ENCODE measurements at places on chromosomes 11 and 22.
A peak's percentile ranks its signal among the peaks of the same experiment; 100 is the strongest.

DNA sequence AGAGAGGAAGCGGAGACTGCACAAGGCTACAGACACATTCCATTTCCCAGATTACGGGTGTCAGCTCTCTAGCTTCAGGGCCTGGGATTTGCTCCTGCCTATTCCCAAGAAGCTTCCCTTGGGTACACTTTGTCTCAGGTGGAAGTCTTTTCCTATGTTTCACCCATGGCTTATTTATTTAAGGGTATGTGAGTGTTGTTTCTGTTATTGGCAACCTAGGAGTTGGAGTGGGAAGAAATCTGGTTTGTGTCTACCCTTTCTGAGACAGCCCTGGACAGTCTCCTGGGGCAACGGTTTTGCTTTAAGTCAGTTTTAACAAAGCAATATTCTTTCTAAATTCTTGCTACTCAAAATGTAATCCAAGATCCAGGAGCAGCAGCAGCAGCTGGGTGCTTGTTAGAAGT lies 127.0 kb downstream of the MICAL2 start:
- 0 out of 2 replicates have a peak, but pooled peaks cover 6% of the 10 kb centered on the region for H3K36me3 ChIP-seq
- peaks cover 56% of the 10 kb centered on the region for H3K4me1 ChIP-seq
- DNase-seq, result no peak
- no peaks in the 10 kb centered on the region for H3K27me3 ChIP-seq

DNA sequence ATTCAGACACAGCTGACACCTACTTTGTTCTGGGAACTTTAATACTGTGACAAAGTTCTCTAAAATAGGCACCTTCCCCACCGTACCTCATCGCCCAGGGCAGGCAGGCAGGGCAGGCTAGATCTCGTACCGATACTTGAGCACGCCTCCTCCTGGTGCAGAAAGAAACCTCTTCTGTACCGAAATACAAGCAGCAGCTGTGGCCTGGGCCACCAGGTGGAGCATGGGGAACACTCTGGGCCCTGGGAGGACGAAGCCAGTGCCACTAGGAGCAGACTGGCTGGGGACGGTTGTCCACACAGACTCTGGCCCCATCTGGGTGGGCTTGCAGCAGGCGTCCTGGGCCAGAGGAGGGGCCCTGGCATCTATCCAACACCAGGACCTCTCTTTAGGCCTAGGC lies 12.8 kb downstream of the PMM1 start:
- H3K27ac ChIP-seq, result no peak overlapping the region
- H3K27me3 ChIP-seq, result no peaks in the 10 kb centered on the region
- no peaks in the 10 kb centered on the region for H3K4me1 ChIP-seq

DNA sequence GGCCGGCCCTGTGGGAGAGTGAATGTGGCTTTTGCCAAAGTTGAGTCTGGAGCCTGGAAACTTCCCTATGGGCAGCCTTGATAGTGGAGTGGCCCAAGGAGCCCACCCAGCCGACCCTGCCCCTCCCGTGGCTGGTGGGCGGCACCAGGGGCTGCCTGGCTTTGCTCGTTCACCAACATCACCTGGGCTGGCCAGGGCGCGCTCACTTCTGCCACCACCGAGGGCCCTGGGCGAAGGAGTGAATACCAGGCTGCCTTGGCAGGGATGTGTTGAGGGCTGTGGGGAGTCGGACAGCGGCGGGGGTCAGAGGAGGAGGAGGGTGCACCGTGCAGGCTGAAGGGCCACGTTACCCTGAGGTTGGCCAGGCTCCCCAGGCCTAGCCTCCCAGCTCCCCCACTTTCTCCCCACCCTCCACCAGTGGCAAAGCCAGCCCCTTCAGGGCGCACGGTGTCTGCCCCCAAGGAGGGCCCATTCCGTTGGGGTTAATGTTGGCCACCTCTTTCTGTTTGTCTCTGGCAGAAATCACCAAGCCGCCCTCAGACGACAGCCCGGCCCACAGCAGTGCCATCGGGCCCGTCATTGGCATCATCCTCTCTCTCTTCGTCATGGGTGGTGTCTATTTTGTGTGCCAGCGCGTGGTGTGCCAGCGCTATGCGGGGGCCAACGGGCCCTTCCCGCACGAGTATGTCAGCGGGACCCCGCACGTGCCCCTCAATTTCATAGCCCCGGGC lies 22.5 kb upstream of the PPP6R3 start:
- H3K4me3 ChIP-seq, result no peak overlapping the region
- no peaks in the 10 kb centered on the region for H3K27me3 ChIP-seq
- H3K4me1 ChIP-seq, result no peaks in the 10 kb centered on the region

GRCh38 chr11:17561526-17561925 lies 14.5 kb downstream of the OTOG start:
- H3K36me3 ChIP-seq, result no peaks in the 10 kb centered on the region
- peaks cover 56% of the 10 kb centered on the region for H3K4me1 ChIP-seq
- peak; percentile 34 for DNase-seq

DNA sequence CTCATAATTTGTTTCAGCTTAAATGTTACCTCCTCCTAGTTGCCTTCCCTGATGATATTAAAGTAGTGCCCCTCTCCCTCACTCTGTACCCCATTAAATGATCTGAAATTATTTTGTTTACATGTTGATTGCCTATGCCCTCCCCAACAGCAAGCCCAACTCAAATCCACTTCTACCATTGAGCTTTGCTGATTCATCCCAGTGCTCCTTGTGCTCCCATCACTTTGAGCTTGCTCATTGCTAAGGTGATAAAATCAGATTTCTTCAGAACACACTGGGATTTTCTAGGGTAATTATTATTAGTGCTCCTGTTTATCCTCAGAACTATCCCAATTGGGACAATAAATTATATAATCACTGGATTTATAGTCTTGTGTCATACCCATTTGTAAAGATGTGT lies 8.4 kb upstream of the DDX6 start:
- DNase-seq, result no peak
- no peak overlapping the region for H3K27ac ChIP-seq
- no peaks in the 10 kb centered on the region for H3K27me3 ChIP-seq
- H3K4me3 ChIP-seq, result no peak overlapping the region

DNA sequence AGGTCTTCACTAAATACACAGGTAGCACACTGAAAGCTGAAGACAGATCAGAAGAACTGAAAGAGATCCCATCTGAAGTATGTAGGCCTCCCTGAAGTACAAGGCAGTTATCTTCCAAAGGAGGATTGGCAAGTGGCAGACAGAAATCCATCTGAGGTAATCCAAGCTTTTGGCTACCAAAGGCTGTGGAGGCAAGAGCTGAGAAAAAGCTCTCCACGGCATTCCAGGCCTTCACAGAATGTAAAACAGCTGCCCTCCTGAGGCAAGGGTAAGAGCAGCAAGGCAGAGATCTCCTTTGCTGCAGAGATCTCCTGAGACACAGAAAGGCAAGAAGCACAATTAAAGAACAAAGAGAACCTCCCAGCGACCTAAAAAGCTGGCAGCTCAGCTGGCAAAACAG lies 19.1 kb downstream of the PIK3C2A start:
- DNase-seq, result no peak
- H3K27ac ChIP-seq, result no peak overlapping the region
- no peak overlapping the region for H3K4me3 ChIP-seq
- H3K36me3 ChIP-seq, result peaks cover 1% of the 10 kb centered on the region
- 0 out of 2 replicates have a peak, but pooled peaks cover 3% of the 10 kb centered on the region for H3K4me1 ChIP-seq

GRCh38 chr11:32385998-32386397 lies 49.3 kb downstream of the WT1 start:
- no peak overlapping the region for H3K27ac ChIP-seq
- no peaks in the 10 kb centered on the region for H3K36me3 ChIP-seq
- H3K27me3 ChIP-seq, result peaks cover 1% of the 10 kb centered on the region

GRCh38 chr11:106614262-106614661 lies 404.0 kb downstream of the GUCY1A2 start:
- H3K27ac ChIP-seq, result no peak overlapping the region
- no peaks in the 10 kb centered on the region for H3K36me3 ChIP-seq
- no peak for DNase-seq

DNA sequence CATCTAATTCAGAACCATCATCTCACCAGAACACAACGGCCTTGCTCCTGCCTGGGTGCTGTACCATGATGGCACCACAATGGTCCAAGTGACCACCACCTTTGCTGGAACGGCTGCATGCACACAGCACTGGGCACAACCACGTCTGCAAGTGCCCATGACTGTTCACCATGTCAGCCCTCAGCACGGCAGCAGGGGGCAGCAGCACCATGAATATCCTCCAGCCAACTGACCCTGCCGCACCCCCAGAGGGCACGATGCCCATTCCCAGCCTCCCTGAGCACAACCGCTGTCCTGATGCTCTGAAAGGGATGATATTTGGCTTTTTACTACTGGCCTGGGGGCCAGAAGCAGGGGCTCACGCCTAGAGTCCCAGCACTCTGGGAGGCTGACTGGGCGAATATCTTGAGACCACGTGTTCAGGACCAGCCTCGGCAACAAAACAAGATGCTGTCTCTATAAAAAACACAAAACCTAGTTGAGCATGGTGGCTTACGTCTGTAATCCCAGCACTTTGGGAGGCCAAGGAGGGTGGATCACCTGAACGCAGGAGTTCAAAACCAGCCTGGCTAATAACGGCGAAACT lies 25.7 kb downstream of the DRD4 start:
- no peak overlapping the region for H3K4me3 ChIP-seq
- H3K36me3 ChIP-seq, result peaks cover 2% of the 10 kb centered on the region
- peak; percentile 65 for DNase-seq

GRCh38 chr11:68542617-68543016 lies 82.1 kb downstream of the PPP6R3 start:
- no peaks in the 10 kb centered on the region for H3K4me1 ChIP-seq
- no peak overlapping the region for H3K4me3 ChIP-seq
- H3K27ac ChIP-seq, result no peak overlapping the region

All from Caco-2 (cell line).